Activated CD4-positive, alpha-beta T cell treated with anti-CD3 and anti-CD28 coated beads for 1 hour (primary cell): ENCODE measurements at places on chromosomes 12 and 14.

GRCh38 chr14:93496856-93497741 is 66.4 kb downstream of the UNC79 start:
- no peak for DNase-seq

GRCh38 chr12:107571492-107571891 is 114.1 kb upstream of the PWP1 start:
- no peak for DNase-seq

- peak; percentile 29 for DNase-seq
Observed at GRCh38 chr12:69639400-69640016, 28.8 kb upstream of the LRRC10 start.

GRCh38 chr14:68486033-68486732 is 306.7 kb downstream of the ZFP36L1 start:
- DNase-seq, result no peak

GRCh38 chr12:55051197-55051947 is 31.6 kb downstream of the NEUROD4 start:
- no peak for DNase-seq

DNA sequence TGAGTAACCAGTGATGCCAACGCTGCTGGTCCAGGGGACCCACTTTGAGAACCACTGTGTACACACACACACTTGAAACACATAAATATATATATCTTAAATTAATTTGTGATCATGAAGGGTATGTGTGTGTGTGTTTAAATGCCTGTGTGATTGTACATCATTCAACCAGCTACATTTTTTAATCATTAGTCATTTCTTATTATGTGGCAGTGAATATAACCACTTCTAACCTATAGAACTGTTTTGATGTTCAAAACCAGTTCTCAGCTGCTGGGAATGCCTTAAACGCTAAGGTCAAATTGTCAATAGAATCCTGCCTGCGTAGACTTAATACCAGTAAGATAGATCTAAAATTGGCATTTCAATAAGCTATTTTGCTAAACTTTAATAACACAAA is 330.0 kb downstream of the SYT1 start:
- DNase-seq, result no peak

- DNase-seq, result no peak
Observed at GRCh38 chr14:22870811-22871223, 723 bp upstream of the LRP10 start.

DNA sequence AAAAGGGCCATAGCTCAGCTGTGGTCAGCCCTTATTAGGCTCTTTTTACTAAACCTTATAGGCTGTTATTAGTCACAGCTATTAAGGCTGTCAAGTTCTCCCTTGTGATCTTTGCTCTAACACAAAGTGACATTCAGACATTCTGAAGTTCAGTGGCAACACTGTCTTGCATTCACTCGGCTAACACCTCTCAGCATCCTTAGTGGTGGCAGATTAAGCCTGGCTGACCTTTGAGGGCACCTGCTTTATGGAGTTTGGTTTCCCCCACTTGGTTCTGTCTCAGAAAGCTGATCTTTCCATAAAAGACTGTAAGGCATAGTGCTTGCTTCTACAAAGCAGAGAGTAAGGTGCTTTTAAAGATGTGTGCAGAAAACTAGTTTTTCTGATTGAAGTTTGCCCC is 677.4 kb upstream of the TMEM132C start:
- DNase-seq, result no peak

DNA sequence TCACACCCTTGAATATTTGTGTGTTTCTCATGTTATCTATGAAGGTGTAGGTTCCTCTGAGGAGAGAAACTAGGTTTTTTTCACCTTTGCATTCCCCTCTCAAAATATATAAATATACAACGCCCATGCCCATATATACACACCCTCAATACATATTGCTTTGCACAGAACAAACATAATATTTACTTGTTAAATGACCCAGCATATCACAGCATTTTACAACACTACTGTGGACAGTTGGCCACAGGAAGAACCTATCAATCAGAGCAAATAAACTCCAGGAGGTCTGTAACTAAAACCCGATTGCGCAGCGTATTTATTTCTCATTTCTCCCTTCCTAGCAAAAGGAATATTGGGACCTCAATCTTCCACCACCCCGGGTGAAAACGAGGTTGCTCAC is 196.0 kb downstream of the SLC5A8 start:
- DNase-seq, result no peak

GRCh38 chr12:119090865-119091264 is 87.9 kb upstream of the HSPB8 start:
- no peak for DNase-seq

GRCh38 chr14:53265025-53265424 is 111.9 kb upstream of the DDHD1 start:
- DNase-seq, result no peak

GRCh38 chr14:93023039-93023438 is 92.7 kb downstream of the ITPK1 start:
- DNase-seq, result no peak

- no peak for DNase-seq
Observed at GRCh38 chr12:113852695-113853490, 113.2 kb downstream of the RBM19 start.

GRCh38 chr14:65002586-65003210 is 16.0 kb downstream of the FNTB start:
- DNase-seq, result no peak

GRCh38 chr12:13981296-13981962 is at the start of gene GRIN2B:
Gene GRIN2B (minus strand): TSS chr12:13981602. CDS start chr12:13866208, 115,394 bp downstream.
- DNase-seq, result no peak

DNA sequence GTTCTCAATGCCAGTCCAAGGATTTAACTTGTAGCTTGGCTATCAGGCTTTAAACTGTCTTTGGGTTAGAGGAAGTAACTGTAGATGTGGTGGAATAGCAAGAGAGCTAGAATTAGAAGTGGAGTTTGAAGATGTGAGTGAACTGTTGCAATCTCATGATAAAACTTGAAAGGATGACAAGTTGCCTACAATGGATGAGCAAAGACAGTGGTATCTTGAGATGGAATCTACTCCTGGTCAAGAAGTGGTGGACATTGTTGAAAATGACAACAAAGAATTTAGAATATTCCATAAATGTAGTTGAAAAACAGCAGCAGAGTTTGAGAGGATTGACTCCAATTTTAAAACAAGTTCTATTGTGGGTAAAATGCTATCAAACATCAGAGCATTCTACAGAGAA is 199.0 kb downstream of the DUSP6 start:
- no peak for DNase-seq

DNA sequence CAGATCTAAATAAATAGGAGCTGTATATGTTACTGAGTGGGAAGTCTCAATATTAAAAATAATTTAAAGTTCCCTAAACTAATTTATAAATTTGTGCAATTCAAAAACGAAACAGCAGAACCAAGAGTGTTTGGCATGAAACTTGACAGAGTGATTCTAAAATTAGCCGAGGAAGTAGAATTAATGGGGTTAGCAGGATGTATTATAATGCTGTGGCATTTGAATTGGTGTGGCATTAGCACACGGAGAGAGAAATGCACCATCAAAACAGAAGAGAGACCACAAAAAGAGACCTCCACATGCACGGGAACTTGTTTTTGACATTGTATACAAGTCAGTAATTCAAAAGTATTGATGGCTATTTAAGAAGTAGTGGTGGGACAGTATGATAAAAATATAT is 366.0 kb upstream of the RGS6 start:
- no peak for DNase-seq

GRCh38 chr14:89673512-89674225 is 256.6 kb upstream of the FOXN3 start:
- DNase-seq, result no peak

GRCh38 chr14:54147282-54147681 is 190.7 kb upstream of the BMP4 start:
- no peak for DNase-seq

DNA sequence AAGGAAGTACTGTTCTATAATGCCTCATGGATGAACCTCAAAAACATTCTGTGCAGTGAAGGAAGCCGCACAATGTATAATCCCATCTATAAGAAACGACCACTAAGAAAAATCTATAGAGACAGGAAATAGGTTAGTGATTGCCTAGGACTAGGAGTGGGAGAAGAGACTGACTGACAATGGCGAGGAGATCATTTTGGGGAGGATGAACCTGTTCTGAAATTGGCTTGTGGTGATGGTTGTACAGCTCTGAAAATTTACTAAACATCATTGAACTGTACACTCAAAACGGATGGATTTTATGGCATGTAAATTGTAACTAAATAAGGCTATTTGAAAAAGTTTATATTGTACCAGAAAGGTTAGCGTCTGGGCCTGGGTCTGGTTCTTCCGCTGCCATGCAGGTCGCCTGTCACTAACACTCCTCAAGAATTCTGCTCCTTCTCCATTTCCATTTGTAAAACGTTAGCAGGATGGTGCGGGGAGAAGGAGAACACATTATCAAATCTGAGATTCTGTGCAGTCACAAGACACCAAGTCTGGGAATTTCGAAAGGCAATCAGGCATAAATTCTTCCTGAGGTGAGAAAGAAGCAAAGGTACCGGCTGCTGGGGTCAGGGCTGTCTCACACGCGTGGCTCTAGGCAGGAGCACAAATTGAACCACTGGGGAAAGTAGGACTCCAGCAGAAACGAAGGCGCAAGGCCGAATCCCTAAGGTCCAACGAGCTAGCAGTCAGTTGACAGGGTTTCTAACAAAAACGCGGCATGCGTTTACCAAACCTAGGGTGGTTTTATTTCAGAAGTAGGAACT is 845 bp upstream of the COCH start:
- no peak for DNase-seq

GRCh38 chr12:86275356-86275755 is 19.2 kb upstream of the MGAT4C start:
- no peak for DNase-seq

GRCh38 chr14:50957296-50957695 is 13.0 kb upstream of the PYGL start:
- DNase-seq, result no peak

DNA sequence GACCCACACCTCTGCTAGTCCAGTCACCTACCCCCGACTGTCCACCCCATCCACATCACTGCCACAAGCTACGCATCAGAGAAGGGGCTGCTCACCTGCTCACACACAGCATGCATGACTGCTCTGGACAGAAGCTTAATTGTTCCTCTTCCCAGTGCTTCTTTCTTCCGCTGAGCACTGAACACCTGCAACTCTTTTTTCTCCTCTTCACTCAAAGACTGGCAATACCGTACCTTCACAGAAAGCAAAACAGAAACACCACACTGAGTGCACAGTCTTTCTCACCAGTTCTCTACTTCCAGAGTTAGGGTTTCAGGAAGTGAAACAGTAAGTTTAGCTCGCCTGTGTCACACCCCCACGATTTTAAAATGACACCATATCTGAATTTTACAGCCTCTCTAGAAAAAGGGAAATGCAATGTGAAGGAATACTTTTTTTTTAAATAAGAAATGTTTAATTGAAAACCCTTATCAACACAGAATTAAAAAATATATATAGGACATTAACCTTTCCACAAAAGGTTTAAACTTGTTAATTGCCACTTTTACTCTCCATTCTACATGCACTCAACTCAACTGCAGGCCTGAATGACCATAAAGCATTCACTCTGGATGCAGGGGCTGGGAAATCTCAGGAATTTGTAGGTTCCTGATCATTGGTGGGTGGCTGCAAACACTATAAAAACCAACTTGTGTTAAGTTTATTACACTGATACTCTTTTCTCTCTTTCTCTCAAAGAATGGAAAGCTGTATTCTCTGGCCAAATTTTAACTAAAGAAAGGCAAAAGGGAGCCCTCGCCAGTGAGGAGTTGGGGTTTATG is 120.0 kb downstream of the PRICKLE1 start:
- DNase-seq, result no peak

- peak; percentile 47 for DNase-seq
Observed at GRCh38 chr14:75578102-75578785, at the start of gene FLVCR2. Gene FLVCR2 (plus strand): TSS chr14:75578620. CDS start chr14:75578973, 353 bp downstream.

DNA sequence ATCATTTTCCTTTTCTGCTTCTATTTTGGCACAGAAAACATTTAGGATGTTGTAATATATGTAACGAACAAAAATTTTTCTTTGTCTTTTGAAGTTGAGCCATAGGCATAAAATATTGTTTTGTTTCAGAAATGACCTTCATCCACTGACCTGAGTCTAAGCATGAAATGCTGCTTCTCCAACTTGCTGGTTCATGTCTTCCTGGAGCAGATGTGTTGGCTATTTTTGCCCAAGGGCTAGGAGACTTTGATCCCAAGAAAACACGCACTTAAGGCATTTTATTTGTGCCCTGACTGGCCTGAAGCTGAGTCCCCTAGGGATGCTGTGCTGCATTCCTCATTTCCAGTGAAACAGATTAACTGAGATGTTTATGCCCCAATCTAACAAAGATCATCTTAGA is 27.2 kb upstream of the ALG10B start:
- DNase-seq, result no peak

GRCh38 chr14:69280746-69281291 is 20.9 kb downstream of the GALNT16 start:
- DNase-seq, result no peak

DNA sequence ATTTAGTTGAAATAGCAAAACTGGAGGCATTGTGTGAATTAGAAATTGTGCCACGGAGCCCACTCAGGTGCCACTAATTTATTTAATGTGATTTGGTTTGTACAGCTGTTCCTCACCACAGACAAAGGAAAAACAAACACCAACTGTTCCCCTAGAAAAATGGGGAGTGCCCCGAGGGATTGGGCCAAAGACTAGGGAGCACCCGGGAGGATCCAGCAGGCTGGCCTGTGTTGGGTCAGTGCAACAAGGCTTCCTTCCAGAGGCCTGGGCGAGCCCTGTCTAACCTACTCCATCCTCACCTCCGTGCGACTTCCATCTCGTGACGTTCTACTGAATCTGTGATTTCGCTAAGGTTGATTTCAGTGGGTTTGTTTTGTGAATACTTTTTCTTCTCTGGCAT is 206.2 kb downstream of the CHST11 start:
- no peak for DNase-seq

GRCh38 chr14:95068521-95068920 is 88.8 kb downstream of the DICER1 start:
- no peak for DNase-seq

- no peak for DNase-seq
Observed at GRCh38 chr14:22266142-22266442, 322.9 kb downstream of the DAD1 start.

DNA sequence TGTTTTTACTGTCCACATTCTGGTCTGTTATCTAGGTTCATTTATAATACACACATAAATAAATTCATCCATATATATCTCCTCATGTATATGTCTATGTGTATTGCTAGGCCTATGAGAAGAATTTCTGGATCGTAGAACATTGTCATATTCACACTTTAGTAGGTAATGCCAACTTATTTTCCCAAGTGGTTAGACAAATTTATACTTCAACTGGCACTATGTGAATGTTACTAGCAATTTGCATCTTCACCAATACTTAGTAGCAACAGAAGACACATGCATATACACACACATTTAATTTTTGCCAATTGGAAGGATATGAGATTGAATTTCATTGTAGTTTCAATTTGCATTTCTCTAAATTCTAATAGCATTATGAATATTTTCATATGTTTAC is 365.1 kb downstream of the FSCB start:
- no peak for DNase-seq
